CD4-positive, alpha-beta memory T cell (primary cell): ENCODE measurements at places on chromosomes 7 and 10.

- DNase-seq, result no peak
These were observed 145.7 kb downstream of the HGF start for GRCh38 chr7:81624021-81624592.

DNA sequence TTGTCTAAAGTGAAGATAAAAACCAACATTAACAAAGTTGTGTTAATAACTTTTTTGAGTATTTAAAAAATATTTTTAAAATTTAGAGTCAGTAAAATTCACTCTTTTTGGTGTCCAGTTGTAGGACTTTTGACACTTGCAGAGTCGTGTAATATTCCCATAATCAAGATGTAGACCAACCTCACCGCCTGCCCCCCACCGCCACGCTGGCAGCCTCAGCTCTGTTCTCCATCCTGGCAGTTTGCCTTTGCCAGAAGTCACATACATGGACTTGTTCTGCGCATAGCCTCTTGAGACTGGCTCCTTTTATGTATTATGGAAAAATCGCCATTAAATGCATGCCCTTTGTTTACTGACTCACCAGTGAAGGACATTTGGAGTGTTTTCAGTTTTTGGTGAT, 27.3 kb upstream of the SYCE1 start:
- no peak for DNase-seq

DNA sequence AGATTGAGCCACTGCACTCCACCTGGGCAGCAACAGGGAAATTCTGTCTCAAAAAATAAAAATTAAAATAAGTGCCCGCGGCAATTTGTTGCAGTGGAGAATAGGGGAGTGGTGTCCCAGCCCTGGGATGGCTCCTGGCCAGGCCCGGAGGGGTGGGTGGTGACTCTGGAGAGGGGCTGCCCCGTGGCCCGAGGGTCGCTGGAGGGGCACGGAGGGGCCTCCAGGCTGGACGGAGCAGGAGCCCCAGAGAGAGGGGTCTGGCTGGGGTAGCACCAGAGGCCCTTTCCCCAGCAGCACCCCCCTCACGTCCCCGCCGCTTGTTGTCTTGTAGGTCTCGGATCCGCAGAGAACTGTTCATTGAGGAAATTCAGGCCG, 38.6 kb upstream of the SH2B2 start:
- DNase-seq, result no peak

GRCh38 chr7:131042269-131043160, 285.2 kb upstream of the MKLN1 start:
- DNase-seq, result no peak

- no peak for DNase-seq
These were observed 43.5 kb downstream of the NHLRC2 start for GRCh38 chr10:113897693-113898618.

DNA sequence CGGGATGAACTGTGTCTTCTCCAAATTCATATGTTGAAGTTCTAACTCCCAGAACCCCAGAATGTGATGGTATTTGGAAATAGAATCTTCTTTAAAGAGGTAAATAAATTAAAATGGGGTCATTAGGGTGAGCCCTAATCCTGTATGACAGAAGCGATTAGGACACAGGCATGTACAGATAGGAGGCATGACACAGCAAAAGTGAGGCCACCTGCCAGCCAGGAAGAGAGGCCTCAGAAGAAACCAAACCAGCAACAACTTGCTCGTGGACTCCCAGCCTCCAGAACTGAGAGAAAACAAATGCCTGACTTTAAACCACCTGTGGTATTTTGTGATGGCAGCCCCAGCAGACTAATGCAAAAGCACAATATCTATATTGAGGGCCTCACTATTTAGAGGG, 214.3 kb downstream of the NEBL start:
- no peak for DNase-seq

DNA sequence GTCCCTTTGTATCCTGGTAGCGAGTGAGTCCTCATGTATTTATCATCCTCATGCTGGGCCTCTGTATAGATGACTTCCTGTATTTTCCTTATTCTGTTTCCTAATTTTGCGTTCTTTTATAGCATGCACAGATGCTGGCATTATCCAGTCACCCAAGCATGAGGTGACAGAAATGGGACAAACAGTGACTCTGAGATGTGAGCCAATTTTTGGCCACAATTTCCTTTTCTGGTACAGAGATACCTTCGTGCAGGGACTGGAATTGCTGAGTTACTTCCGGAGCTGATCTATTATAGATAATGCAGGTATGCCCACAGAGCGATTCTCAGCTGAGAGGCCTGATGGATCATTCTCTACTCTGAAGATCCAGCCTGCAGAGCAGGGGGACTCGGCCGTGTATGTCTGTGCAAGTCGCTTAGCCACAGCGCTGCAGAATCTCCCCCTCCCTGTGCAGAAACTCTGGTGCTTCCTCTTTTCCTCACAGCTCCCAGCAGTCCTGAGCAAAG, 183.1 kb upstream of the PRSS58 start:
- peak; percentile 43 for DNase-seq

DNA sequence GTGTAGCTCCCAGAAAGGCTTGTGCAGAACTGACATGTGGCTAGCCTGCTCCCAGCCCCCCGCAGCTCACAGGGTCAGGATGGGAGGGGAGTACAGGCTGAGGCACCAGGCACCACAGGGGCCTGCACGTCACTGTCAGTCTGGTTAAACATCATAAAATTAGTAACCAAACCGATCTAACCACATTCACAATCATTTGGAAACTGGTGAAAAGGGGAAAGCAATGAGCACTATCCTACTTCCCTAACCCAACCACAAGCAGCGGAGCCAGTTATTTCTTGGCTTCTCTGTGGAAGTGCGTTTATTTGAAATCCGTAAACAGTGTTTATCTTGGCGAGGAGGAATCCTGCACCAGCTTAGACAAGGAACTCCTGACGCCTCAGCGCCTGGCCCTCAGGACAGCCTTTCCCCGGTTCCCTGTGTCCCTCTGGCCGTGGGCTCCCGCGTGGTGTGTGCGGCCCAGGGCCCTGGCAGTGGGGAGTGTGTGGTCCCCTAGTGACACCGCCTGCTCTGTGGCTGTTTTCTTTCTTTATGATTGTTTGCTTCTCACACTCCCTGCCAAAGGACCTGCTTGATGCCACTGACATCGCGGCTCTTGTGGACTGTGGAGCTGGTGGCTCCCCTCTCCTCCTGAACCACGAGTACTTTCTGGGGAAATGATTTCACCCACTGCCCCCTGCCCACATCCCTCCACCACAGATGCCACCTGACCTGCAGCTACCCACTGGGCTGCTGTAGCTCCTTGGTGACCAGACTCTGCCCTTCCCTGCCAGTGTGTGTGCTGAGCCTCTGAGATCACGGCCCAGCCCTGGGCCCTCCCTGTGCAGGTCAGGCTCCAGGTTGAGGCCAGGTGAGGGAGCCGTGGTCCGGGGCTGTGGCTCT, 38.0 kb downstream of the INPP5A start:
- DNase-seq, result no peak

- no peak for DNase-seq
These were observed 895.7 kb downstream of the XPNPEP1 start for GRCh38 chr10:109027534-109028185.

- DNase-seq, result no peak
These were observed 4.9 kb downstream of the CCDC6 start for GRCh38 chr10:59901470-59901869.

DNA sequence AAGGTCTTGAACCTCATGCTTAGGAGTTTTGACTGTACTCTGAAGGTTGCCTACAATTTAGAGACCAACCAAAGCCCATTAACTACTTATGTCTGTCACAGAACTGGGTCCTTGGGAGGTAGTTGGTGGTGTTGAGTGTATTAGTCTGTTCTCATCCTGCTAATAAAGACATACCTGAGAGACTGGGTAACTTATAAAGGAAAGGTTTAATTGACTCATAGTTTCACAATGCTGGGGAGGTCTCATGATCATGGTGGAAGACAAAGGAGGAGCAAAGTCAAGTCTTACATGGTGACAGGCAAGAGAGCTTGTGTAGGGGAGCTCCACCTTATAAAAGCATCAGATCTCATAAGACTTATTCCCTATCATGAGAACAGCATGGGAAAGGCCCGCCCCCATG, 319.6 kb upstream of the ZMIZ1 start:
- no peak for DNase-seq

GRCh38 chr7:71171476-71171875, 39.5 kb downstream of the GALNT17 start:
- DNase-seq, result no peak

- DNase-seq, result no peak
These were observed 229.3 kb downstream of the GPR37 start for GRCh38 chr7:124536156-124536762.

- DNase-seq, result no peak
These were observed 311.7 kb upstream of the KIAA1217 start for GRCh38 chr10:23897267-23897666.

GRCh38 chr10:21095073-21095472, 198.0 kb upstream of the NEBL start:
- no peak for DNase-seq

DNA sequence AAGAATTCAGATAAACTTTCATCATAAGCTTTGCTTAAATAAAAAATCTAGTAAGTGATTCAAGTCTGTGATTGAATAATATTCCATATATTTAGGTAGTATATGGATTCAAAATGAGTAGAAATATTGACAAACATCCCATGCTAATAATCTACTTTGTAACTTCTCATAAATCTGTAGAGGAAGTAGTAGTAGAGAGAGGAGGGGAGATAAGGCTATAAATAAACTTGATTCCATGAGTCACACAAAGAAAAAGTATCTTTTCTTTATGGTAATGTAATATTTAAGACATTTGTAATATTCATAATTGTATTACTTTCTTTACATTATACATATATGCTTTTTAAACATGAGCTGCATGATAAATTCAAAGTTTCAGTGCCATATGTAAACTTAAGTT, 25.6 kb upstream of the CD36 start:
- DNase-seq, result no peak

DNA sequence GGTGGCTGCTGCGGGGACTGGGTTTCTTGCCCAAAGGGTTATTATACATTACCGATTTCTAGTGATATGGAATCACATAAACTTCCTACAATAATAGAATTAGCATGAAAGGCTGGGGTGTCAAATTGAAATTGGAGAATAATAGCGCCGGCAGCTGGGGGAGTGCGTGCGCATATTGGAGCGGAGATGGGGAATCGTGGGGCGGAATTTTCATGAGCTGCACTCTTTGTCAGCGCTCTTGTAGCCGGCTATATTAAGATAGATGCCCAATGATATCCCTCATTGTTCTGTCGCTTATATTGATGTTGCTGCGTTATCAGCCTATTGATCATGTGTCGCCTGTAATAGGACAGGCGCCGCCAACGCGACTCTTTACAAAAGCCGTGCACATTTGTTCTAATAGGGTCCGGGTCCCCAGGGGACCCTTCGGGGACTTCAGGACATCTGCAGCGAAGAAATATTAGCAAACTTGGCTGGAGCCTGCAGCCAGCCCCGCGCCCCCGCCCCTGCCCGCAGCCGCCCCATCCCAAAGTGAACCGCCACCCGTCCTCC, 5.1 kb downstream of the UNCX start:
- DNase-seq, result no peak

GRCh38 chr7:117405519-117405918, 21.8 kb downstream of the ASZ1 start:
- no peak for DNase-seq

- no peak for DNase-seq
These were observed 167.2 kb downstream of the EBF3 start for GRCh38 chr10:129796710-129797420.

DNA sequence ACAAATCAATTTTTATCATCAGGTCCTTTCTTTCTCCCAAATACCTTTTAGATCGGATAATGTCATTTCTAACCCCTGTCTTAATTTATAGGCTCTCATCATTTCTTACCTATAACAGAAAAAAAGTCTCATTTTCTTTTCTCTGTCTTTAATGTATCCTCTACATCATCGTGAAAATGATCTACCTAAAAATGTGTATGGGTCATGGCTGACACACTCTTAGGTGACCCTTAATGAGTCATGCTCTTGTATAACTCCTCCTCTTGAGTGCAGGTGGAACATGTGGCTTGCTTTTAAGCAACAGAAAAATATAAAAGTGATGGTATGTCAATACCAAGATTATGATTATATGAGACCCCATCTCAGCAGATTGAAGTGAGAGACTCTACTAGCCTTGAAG, 139.4 kb downstream of the SEMA3C start:
- DNase-seq, result no peak

- DNase-seq, result no peak
These were observed 96.5 kb downstream of the GRK5 start for GRCh38 chr10:119303886-119304285.

DNA sequence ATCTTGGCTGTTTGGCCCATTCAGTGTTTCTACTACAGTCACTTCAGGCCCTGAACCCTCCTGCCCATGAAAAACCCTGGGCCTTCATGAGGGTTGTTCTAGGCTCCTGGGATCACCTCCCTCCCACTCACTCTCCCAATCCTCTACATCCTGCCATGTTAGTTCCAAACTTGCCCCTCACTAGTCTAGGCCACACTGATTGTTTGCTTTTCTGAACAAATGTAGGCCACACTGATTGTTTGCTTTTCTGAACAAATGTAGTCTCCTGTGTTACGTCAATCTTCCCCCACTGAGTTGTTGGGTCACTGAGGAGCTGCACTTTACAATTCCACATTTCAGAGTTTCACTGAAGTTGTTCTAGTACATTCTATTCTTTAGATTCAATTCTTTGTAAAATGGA, 5.3 kb upstream of the ALDH18A1 start:
- no peak for DNase-seq

GRCh38 chr10:103475437-103475836, 3.6 kb downstream of the CALHM3 start:
- DNase-seq, result no peak
